ENCODE measurements at places on chromosomes 13 and 19. TPM values are rescaled to one million over a fixed set of nuclear protein-coding genes. Genes with fewer than 3 reads are reported as not detected.

Gene S1PR2
- 4.1 TPM for total RNA-seq

Gene ZNF799
- 3.0 TPM for total RNA-seq

Gene GADD45B
- 148 TPM for total RNA-seq

Gene SARS2
- 17.5 TPM for total RNA-seq

Gene PABPC3
- total RNA-seq: 0.27 TPM

DNA sequence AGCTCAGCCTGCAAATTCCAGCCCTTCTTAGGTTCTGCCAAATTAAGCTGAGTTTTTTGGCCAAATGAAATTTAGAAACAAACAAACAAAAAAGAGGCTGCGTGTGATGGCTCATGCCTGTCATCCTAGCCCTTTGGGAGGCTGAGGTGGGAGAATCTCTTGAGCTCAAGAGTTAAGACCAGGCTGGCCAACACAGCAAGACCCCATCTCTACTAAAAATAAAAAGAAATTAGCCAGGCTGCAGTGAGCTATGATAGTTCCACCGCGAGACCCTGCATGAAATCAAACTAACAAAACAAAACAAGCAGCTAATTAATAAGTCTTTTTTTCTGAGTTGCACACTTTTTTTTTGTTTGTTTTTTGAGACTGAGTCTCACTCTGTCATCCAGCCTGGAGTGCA is 17.9 kb downstream of the NCAN start:
- no peaks in the 10 kb centered on the region for H3K27me3 ChIP-seq
- H3K4me1 ChIP-seq: peaks cover 7% of the 10 kb centered on the region
- H3K27ac ChIP-seq: no peak overlapping the region
- DNase-seq: no peak
- H3K4me3 ChIP-seq: no peak overlapping the region
- H3K36me3 ChIP-seq: no peaks in the 10 kb centered on the region

DNA sequence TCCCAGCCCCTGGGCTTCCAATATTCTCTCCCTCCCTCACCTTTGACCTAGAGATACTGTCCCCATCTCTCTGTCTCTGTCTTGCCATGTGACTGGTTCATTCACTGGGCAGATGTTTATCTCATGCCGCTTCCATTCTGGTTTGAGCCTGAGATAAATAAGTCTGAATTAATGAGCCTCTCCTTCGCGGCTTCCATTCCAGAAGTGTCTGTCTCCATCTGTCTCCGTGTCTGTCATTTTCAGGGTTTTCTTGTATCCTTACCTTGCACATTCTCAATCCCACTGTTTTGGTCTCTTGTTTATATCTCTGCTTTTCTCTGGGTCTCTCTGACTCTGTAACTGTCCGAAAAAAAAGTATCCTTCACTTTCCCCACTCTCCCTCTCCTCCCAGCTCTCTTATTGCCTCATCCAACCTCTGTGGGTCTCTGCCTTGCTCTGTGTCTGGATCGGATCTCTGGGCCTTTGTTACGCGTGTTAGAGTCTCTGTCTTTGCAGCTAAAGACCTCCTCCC is 4.3 kb downstream of the SPHK2 start:
- H3K36me3 ChIP-seq: peaks cover 18% of the 10 kb centered on the region
- peaks cover 24% of the 10 kb centered on the region for H3K4me1 ChIP-seq
- DNase-seq: no peak
- peak overlapping the region; percentile 29 for H3K4me3 ChIP-seq

DNA sequence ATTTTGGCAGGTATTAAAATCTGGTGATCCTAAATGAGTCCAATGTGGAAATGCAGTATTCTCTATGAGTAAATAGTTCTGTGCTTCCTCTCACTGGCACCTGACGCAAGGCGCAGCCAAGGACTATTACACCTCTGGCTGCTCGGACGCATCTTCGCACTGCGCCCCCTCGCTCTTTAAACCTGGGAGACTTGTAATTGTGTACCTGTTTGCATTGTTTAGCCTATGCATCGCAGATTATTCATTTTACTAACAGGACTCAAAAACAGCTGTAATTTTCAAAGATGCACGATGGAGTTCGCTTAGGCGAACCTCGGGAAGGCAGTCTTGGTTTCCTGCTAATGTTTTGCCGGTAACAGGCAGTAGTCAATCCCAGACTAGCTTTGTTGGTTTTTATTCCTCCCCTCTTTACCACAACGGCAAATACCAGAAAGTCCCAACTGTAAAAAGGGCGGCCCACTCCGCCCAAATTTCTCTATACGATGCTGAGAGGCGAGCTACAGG is 113.2 kb downstream of the KCNRG start:
- H3K4me3 ChIP-seq: peak overlapping the region; percentile 33
- DNase-seq: no peak
- H3K4me1 ChIP-seq: peaks cover 46% of the 10 kb centered on the region

DNA sequence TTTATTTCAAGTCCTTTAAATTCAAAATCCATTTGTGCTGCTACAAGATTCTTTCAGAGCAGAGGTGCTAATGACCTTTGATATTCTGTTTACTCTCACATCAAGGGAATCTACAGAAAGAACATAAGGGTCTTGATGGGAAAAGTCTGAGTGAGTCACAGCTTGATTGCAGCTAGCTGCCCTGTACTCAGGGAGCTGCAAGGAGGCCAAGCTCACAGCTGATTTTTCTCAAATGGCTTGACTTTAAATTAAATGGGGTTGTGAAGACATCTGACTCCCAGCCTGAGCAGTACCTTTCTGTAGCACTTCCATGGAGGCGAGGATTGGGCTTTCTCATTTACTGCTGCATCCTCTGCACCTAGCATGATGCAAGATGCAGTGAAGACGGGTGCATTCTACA is 62.5 kb downstream of the RAP2A start:
- DNase-seq: no peak
- H3K27ac ChIP-seq: no peak overlapping the region
- no peaks in the 10 kb centered on the region for H3K27me3 ChIP-seq
- no peak overlapping the region for H3K4me3 ChIP-seq
- no peaks in the 10 kb centered on the region for H3K36me3 ChIP-seq

DNA sequence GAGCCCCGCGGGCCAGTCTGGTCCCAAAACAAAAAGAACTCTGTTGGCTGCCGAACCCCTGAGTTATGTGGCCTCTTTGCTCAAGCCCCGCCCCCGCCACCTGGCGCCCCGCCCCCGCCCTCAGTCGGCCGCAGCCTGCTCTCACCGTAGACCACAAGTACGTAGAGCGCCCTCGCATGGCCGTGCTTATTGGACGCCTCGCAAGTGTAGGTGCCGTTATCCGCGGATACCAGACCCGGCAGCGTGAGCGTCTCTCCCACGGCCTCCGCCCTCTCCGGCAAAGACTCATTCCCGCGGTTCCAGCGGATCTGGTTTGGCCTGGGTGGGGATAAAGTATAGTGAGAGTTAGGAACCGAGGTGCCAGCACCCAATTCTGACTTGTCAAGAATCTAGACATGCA is 5.5 kb upstream of the ZNF428 start:
- no peak overlapping the region for H3K27ac ChIP-seq
- H3K36me3 ChIP-seq: no peaks in the 10 kb centered on the region
- H3K27me3 ChIP-seq: no peaks in the 10 kb centered on the region
- DNase-seq: peak; percentile 86
- peaks cover 9% of the 10 kb centered on the region for H3K4me1 ChIP-seq

DNA sequence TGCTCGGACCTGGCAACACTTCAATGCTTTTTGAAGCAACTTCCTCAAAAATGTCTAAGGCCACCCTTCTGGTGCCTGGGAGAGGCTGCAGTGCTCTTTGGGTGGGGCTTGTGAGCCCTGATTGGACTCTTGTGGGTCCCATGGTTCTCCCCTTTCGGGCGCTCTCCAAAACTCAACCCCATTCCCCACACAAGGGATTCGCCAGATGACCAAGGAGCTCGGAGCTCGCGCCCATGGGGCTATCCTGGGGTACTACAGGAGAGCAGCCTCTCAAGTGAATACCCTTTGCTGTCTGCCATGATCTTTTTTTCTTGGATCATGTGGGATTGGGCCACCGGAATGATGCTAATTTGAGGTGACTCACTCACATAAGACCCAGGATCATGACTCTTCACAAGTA is 29.7 kb upstream of the KL start:
- H3K27ac ChIP-seq: no peak overlapping the region
- no peaks in the 10 kb centered on the region for H3K36me3 ChIP-seq
- H3K4me1 ChIP-seq: no peaks in the 10 kb centered on the region
- DNase-seq: no peak
- no peak overlapping the region for H3K4me3 ChIP-seq

DNA sequence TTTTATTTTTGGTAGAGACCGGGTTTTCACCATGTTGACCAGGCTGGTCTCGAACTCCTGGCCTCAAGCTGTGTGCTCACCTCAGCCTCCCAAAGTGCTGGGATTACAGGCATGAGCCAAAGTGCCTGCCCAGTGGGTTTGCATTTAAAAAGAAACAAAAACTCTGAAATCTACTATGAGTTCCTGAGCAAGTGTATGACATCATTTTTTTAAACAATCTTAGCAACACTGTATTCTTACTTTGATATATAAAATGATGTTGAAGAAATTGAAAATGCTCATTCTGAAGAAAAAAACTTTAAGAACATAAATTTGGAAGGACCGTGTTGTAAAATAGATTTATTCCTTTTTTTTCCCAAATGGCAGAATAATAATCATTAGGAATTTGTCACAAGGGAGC is 1199.7 kb downstream of the DIAPH3 start:
- H3K4me1 ChIP-seq: no peaks in the 10 kb centered on the region
- H3K36me3 ChIP-seq: no peaks in the 10 kb centered on the region
- H3K27ac ChIP-seq: no peak overlapping the region
- no peaks in the 10 kb centered on the region for H3K27me3 ChIP-seq
- H3K4me3 ChIP-seq: no peak overlapping the region

DNA sequence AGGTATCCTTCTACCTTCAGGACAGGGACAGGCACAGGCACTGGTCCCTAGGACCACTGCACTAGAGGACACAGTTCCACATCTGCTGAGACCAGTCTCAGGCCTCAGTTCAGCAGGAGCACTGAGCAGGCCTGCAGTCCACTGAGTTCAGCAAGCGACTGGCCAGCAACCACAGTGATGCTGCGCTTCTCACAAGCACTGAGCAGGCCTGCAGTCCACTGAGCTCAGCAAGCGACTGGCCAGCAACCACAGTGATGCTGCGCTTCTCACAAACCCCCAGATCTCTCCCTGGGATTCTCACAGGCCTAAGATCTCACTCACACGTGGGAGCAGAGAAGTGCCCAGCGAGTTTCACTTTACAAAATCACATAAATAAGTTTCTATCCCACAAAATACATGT is 140.6 kb downstream of the IRS2 start:
- no peaks in the 10 kb centered on the region for H3K27me3 ChIP-seq
- no peak overlapping the region for H3K27ac ChIP-seq
- no peak overlapping the region for H3K4me3 ChIP-seq
- no peaks in the 10 kb centered on the region for H3K4me1 ChIP-seq

DNA sequence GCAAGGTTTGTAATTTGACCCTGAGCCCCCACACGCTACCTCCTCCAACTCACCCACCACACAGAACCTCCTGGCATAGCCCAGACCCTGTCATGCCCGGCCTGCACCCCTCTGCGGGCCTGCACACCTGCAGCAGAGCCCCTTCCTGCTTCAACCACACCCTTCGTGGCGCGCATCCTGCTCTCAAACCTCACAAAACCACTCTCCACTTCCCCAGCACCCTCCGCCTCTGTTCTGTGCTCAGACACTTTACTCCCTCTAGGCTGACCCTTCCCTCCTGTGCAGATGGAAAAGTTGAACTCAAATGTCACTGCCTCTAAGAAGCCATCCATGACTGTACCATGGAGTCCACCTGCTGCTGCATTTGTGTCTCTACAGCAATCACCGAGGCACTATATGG is 28.5 kb downstream of the FAAP24 start:
- H3K4me1 ChIP-seq: peaks cover 3% of the 10 kb centered on the region
- peak; percentile 24 for DNase-seq
- H3K27ac ChIP-seq: no peak overlapping the region
- no peak overlapping the region for H3K4me3 ChIP-seq
- H3K27me3 ChIP-seq: no peaks in the 10 kb centered on the region

DNA sequence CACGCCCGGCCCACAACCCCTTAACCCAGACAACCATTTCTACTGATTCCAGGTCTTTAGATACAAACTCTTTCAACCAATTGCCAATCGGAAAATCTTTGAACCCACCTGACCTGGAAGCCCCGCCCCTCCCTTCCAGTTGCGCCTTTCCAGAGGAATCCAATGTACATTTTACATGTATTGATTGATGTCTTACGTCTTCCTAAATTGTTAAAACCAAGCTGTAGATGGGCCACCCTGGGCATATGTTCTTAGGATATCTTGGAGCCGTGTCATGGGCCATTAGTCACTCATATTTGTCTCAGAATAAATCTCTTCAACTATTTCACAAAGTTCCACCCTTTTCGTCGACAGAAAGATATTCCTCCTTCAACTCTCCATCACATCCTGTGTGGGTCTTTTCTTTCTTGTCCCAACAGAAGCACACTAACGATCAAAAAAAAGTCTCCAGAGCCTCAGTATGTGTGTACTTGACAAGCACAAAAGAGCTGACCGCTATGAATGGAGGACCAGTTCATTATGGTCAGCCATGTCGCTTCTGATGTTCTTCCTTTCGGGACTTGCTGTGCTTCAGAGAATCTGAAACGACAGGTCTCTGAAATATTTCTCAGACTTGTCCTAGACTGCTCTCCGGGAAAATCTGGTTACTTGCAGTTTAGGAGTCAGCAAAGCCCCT is 601 bp upstream of the ZNF749 start:
- peaks cover 14% of the 10 kb centered on the region for H3K4me1 ChIP-seq
- peak overlapping the region; percentile 75 for H3K4me3 ChIP-seq
- no peak for DNase-seq
- no peaks in the 10 kb centered on the region for H3K27me3 ChIP-seq
- H3K27ac ChIP-seq: peak overlapping the region; percentile 77

DNA sequence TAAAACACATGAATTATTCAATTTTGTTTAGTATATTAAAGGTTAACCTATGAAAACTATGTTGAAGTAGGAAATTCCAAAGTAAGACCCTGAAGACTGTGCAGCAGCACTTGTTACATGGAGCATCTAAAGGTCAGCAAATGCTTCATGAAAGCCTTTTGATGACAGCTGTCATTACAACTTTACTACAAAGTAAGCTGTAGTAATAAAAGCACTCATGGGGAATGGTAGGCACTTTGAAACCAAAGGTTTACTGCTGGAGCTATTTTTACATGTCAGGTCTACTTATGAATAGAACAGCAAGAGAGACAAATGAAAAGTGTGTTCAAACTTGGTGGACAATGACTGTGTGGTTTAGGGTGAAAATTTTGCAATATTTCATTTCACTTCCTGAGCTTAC is 672.5 kb upstream of the PCDH20 start:
- H3K36me3 ChIP-seq: no peaks in the 10 kb centered on the region
- no peak overlapping the region for H3K4me3 ChIP-seq
- no peaks in the 10 kb centered on the region for H3K4me1 ChIP-seq

GRCh38 chr13:43852923-43853404 is 26.6 kb downstream of the CCDC122 start:
- H3K4me3 ChIP-seq: no peak overlapping the region
- H3K4me1 ChIP-seq: no peaks in the 10 kb centered on the region
- no peak overlapping the region for H3K27ac ChIP-seq
- H3K27me3 ChIP-seq: no peaks in the 10 kb centered on the region
- DNase-seq: no peak

DNA sequence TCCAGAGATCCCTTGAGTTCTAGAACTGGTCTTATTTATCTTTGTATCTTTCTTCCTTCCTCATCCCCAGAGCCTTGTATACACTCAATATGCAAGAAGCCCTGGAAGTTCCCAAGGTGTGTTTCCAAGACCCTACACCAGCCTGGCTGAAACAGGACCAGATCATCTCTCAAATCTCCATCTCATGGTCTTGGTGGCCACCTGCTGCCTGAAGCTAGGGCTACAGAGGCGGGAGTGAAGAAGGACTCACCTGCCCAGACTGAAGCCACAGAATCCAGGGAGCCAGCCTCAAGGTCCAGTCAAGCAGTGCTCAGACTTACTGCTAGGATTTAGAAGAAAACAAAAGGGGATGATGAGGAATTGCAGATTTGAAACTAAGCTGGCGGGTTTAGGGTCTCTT is 6.1 kb upstream of the CYSLTR2 start:
- no peaks in the 10 kb centered on the region for H3K36me3 ChIP-seq
- no peak overlapping the region for H3K4me3 ChIP-seq
- no peak overlapping the region for H3K27ac ChIP-seq
- peaks cover under 1% of the 10 kb centered on the region for H3K4me1 ChIP-seq
- H3K27me3 ChIP-seq: no peaks in the 10 kb centered on the region
